ENCODE measurements at places on chromosomes 2 and 18.

DNA sequence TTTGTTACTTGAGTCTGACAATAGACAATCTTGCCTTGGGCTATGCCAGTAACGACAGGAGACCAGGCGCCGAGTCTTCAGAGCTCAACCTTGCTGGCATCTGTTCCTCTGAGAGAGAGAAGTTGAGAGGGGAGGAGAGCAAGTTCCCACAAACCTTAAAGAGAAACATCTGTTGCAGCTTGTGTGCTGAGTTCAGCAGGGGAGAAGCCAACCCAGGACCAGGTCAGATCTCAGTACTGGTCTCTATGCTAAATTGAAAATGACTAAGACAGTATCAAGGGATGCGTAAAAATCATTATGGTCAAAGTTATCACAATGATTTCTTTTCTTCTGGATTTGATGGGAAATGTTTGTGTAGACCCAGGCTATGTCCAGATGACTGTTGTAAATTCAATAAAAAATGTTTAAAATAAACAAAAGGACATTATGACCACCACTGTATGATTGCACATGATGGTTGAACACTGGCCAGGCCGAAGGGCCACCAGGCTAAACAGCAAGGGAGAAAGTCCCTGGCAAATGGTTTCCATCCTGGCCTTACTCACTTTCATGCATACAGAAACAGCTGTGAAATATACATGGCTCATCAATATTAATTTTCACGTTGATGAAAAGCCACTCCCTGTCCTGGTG is 100.3 kb upstream of the PMAIP1 start:
- no peak for DNase-seq

- no peak for DNase-seq
Observed at GRCh38 chr2:120176526-120176925, 46.7 kb downstream of the TMEM185B start.

- DNase-seq: no peak
Observed at GRCh38 chr2:61416871-61417645, 53.8 kb downstream of the USP34 start.

GRCh38 chr18:60327880-60328279 is 44.7 kb downstream of the MC4R start:
- DNase-seq: no peak

GRCh38 chr2:27082773-27083409 is 3.7 kb upstream of the KHK start:
- no peak for DNase-seq
